ENCODE measurements at places on chromosomes 5 and 9. TPM values are rescaled to one million over a fixed set of nuclear protein-coding genes. Genes with fewer than 3 reads are reported as not detected.

The PCDHAC1 gene
- polyA plus RNA-seq: 0.23 TPM

The PCDHB14 gene
- 9.8 TPM for polyA plus RNA-seq

- DNase-seq: peak; percentile 66
These were observed 11.6 kb upstream of the NKD2 start for GRCh38 chr5:997001-997474.

DNA sequence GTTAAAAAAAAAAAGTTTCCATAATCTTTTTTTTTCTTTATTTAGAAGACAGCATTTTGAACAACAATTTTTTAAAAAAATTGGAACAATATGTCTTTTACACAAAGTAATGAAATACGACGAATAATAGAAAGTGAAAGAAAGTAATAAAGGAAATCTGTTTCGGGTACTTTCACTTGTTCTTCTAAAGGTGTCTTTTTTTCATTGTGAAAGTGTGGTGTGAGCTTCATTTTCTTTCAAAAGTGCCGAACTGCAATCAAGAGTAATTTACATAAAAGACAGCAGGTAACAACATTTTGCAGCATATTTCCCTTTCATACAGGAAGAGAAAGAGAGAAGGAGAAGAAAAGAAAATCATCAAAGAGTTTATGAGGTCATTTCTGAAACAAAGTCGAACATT, 159.7 kb upstream of the CDH12 start:
- no peak for DNase-seq

- DNase-seq: no peak
These were observed 102.5 kb downstream of the CAMSAP1 start for GRCh38 chr9:135804581-135805421.

GRCh38 chr5:35819026-35819425, 37.7 kb upstream of the IL7R start:
- DNase-seq: no peak

DNA sequence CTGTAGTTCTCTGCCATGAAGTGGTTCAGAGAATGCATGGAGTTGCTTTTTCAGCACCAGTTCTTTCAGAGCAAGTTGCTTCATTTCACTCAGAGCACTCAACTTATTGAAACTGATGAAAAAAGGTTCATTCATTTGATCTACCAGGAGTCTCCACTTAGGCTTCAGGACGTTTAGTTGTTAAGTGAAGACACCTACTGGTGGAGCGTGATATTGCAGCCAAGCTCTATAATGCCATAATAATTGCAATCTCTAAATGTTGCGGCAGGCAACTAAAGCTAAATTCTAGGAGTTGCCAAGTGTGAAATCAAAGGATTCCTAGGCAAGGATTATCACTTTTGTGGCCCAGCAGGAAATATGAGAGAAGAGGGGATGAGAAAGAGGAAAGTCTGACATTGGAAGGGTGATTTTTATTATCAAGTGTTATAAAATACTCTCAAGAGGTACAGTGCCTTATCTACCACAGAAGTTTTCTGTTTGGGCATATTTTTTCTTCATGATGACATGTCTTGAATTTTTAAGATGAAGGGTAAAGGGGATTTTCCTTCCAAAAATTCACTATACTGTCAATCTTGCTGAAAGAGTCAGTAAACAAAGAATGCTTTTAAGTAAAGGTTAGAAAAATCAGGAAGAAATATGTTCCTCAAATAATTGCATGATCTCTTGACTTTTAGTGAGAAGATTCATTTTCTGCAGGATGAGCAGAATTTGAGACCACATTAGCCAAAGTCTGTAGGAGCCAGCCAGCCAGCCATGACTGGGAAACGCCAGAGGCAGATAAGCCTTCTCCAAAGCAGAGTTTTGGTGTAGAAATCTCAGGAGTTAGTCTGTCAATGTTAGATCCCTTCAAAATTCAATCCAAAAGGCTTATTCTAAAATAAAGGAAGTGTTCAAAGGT, 83.4 kb downstream of the SH3PXD2B start:
- no peak for DNase-seq

GRCh38 chr9:133938753-133939152, 53.4 kb downstream of the VAV2 start:
- no peak for DNase-seq

Data from right lung (tissue), 10 donors.